Left ventricle myocardium inferior (tissue), 1 donor: ENCODE measurements at places on chromosomes 12 and 14. TPM values are rescaled to one million over a fixed set of nuclear protein-coding genes. Genes with fewer than 3 reads are reported as not detected.
A peak's percentile ranks its signal among the peaks of the same experiment; 100 is the strongest.

GRCh38 chr12:109182041-109182839 lies 65.9 kb downstream of the ACACB start:
- no peaks in the 10 kb centered on the region for H3K4me1 ChIP-seq
- peaks cover 99% of the 10 kb centered on the region for H3K36me3 ChIP-seq
- no peak for DNase-seq
- no peak overlapping the region for H3K27ac ChIP-seq
- no peaks in the 10 kb centered on the region for H3K27me3 ChIP-seq

DNA sequence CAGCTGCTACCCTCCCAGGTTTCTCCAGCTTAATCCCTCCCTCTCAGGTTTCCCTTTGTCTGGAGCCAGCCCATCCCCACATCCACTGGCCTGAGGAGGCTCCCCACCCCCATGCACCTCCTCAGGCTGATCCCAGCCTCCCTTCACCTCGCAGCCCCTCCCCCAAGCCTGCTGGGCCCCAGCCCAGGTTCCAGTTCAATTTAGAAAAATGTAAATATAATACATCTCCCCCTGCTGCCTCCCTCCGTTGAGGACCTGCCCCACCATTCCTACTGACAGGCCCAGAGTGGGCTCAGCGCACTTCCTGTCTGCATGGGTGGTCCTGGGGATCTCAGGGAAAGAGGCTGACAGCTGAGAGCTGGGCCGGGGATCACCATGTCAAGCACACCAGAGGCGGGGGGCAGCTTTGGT lies 155.8 kb downstream of the NTF3 start:
- no peaks in the 10 kb centered on the region for H3K27me3 ChIP-seq
- DNase-seq, result no peak
- no peak overlapping the region for H3K4me3 ChIP-seq
- H3K4me1 ChIP-seq, result peaks cover 45% of the 10 kb centered on the region
- H3K27ac ChIP-seq, result no peak overlapping the region

- H3K36me3 ChIP-seq, result no peaks in the 10 kb centered on the region
- H3K4me3 ChIP-seq, result no peak overlapping the region
- no peak overlapping the region for H3K27ac ChIP-seq
- H3K27me3 ChIP-seq, result peaks cover 34% of the 10 kb centered on the region
- H3K4me1 ChIP-seq, result no peaks in the 10 kb centered on the region
These were observed 160.3 kb downstream of the PIWIL1 start for GRCh38 chr12:130497991-130498390.

DNA sequence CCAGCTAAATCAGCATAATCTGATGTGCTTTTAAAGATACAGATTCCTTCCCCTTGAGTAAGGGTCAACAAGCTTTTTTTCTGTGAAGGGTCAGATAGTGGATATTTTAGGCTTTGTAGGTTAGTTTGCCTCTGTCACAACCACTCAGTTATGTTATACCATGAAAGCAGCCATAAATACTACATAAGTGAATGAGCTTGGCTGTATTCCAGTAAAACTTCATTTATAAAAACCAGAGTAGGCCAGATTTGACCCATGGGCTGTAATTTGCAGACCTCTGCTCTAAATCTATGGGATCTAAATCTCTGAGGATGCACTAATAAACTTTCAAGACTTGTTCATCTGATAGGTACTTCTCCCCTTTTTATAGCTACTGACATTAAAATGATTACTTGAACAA lies 47.7 kb downstream of the LEMD3 start:
- H3K27me3 ChIP-seq, result no peaks in the 10 kb centered on the region
- H3K27ac ChIP-seq, result no peak overlapping the region
- no peak overlapping the region for H3K4me3 ChIP-seq
- peaks cover 35% of the 10 kb centered on the region for H3K36me3 ChIP-seq

DNA sequence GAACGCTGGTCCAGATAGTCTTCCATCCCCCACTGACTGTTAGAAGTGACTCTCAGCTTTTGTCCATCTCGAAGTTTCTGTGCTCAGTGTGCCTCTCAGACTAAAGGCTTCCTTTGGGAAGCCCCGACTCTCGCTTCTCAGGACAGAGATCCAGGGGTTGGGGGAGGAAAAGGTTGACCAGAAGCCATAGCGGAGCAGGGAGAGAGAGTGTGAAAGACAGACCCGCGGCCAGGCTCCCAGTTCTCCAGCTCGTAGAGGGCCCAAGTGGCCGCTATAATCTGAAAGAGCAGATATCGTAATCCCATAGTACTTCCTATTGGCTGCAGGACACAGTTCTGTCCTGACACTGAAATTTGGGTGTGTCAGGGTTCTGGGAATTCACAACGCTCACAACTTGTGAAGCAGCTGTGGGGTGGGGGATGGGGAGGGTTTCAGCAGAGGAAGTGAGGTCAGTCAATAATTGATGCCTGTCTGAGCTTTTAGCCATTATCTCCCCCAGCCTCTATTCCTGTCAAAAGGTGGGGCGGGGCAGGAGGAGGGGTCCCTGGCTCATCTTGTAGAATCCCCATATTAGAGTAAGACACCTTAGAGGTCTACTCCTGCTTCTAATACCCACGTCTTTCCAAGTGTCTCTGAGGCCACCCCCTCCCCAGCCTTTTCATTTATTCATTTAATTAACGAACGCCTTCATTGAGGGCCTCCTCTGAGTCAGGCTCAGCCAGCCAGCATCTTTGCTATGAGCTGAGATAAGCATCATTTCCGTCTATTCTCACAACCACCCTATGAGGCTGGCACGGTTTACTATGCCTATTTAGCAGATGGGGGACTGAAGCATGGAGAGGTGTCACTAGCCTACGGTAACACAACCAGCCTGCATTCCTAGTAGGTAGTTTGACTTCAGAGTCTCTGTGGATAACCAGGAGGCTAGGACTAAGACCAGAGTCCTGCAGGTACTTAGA lies 1.6 kb upstream of the ACVRL1 start:
- peaks cover 70% of the 10 kb centered on the region for H3K4me1 ChIP-seq
- H3K27ac ChIP-seq, result peak overlapping the region; percentile 94
- peak; percentile 87 for DNase-seq
- peaks cover 31% of the 10 kb centered on the region for H3K27me3 ChIP-seq
- H3K36me3 ChIP-seq, result peaks cover 3% of the 10 kb centered on the region

DNA sequence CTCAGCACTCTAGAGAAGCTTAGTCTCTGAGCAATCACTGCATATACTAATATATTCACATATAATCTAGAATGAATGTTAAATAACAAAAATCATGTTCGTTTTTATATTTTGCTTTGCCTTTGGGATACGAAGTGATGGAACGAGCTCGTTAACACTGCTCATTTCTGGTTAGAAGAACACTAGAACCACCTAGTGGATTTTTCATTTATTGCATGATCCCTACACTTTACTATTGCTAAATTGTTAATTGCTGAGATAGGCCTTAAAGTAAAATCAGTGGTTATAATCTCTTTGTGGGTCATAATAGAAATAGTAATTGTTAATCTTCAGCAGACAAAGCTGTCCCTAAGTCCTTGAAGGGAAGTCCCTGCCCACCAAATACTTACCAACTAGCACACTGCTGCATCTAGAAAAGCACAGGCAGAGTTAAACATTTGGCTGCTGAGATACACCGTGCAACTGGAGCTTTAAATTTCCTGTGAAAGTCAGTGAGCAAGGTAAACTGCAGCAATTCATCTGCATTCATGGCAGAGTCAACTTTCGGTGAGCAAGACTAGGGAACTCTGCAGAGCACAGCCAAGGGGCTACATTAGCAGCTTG lies 353.7 kb downstream of the APAF1 start:
- no peak overlapping the region for H3K27ac ChIP-seq
- H3K4me1 ChIP-seq, result no peaks in the 10 kb centered on the region
- H3K36me3 ChIP-seq, result no peaks in the 10 kb centered on the region
- no peak overlapping the region for H3K4me3 ChIP-seq

DNA sequence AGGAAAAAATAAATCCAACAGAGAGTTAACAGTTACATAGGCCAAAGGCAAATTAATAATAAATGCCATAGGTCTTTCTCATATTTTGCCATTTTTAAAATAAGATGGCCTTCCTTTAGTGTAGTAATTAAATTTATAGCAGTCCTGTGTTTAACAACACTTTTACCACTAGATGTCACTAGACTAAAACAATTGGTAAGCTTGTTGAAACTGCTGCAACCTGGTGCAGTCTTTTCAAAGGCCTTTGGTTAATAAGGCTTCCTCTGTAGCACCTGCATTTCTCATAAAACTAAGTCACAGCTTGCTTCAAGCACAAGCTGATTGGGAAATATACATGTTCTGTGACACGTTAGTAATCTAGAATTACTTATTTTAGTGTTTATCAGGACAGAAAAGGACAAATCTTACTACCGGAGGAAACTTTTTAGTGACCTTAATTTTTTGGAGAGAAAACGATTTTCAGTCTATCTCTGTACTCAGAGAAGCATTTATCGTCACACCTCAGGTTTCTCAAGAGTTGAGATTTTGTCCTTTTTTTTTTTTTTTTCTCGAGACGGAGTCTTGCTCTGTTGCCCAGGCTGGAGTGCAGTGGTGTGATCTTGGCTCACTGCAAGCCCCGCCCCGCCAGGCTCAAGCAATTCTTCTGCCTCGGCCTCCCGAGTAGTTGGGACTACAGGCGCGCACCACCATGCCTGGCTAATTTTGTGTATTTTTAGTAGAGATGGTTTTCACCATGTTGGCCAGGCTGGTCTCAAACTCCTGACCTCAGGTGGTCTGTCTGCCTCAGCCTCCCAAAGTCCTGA lies 20.0 kb downstream of the BORCS5 start:
- H3K4me1 ChIP-seq, result peaks cover 14% of the 10 kb centered on the region
- H3K4me3 ChIP-seq, result no peak overlapping the region
- no peak for DNase-seq
- no peak overlapping the region for H3K27ac ChIP-seq
- no peaks in the 10 kb centered on the region for H3K27me3 ChIP-seq

PRIM1 gene
- total RNA-seq, result 2.7 TPM

OR6C2 gene
- total RNA-seq, result not detected

OASL gene
- total RNA-seq, result 0.25 TPM

ERBB3 gene
- 2.3 TPM for total RNA-seq

TMEM30B gene
- total RNA-seq, result 0.22 TPM

CACNA2D4 gene
- total RNA-seq, result 1.2 TPM
